CD8-positive, alpha-beta T cell (primary cell): ENCODE measurements at places on chromosomes 12 and 14. TPM values are rescaled to one million over a fixed set of nuclear protein-coding genes. Genes with fewer than 3 reads are reported as not detected.
A peak's percentile ranks its signal among the peaks of the same experiment; 100 is the strongest.

Gene HOXC5
- total RNA-seq: not detected

Gene CERS5
- 46.2 TPM for total RNA-seq

Gene P2RX7
- total RNA-seq: 5.9 TPM

Gene GPR68
- 3.6 TPM for total RNA-seq

Gene PLEKHH1
- total RNA-seq: 0.54 TPM

Gene MUCL1
- total RNA-seq: not detected

Gene ZDHHC22
- total RNA-seq: not detected

Gene AQP5
- total RNA-seq: not detected

Gene COX8C
- not detected for total RNA-seq

Gene OVCH1
- total RNA-seq: not detected

DNA sequence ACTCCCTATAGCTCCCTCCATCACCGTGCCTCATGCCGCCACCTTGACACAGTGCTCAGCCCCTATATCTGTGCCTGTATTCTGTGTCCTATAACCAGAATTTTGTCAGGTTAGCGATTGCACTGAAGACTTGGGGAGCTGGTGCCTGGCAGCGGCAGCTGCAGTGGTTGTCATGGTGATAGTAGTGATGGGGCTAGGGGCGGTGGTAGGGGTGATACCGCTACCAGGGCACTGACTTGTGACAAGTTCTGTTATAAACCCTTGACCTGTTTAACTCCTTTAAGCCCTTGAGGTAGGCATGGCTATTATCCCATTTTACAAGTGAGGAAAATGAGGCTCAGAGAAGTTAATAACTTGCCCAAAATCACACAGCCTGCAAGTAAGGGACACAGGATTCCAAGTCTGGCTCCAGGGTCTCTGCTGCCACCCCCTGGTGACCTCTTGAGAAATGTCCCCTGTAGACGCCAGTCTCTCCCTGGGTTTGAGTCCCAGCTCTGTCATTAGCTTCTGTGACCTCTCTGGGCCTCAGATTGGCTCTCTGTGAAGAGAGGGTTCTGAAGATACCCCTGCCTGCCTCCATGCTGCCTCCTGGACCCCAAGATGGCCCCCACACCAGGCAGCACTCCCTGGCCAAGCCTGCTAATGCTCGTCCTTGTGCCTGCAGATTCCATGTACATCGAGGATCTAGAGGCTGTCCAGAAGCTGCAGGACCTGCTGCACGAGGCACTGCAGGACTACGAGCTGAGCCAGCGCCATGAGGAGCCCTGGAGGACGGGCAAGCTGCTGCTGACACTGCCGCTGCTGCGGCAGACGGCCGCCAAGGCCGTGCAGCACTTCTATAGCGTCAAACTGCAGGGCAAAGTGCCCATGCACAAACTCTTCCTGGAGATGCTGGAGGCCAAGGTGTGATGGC, 121.9 kb downstream of the ESRRB start:
- no peak for DNase-seq

- no peak for DNase-seq
These were observed 152.4 kb upstream of the RTL1 start for GRCh38 chr14:101055776-101056374.

DNA sequence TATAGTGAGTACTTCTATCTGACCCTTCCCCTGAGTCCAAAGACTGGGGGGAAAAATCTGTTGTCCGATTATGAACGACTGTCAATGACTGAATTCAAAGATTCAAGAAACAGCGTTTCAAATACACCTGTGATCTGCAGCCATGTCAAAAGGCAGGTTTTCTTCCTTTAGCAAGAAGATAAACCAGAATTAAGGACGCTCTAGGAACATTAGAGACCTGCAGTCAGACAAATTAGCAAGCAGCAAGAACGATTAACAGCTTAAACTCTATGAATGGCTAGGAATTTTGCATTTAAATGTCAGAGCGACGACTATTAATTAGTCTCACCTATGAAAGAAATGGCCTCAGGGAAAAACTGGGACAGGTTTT, 2.1 kb downstream of the DUSP6 start:
- no peak for DNase-seq

DNA sequence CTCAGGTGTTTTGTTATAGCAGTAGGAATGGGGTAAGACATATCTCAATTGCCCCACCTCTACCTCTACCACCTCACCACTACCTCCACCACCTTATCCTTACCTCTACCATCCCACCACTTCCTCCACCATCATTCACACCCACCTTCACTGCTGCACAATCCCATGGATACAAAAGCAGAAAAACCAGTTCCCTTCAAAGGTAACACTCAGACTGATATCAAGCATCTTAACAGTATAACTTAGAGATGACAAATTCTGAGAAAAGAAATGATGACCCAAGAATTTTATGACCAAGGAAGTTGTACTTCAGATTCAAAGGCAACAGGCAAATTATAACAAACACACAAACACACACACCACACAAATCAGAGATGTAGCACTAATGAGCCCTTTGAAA, 189.4 kb downstream of the NUAK1 start:
- DNase-seq: no peak

- no peak for DNase-seq
These were observed 104.4 kb downstream of the PPM1A start for GRCh38 chr14:60353420-60353819.

DNA sequence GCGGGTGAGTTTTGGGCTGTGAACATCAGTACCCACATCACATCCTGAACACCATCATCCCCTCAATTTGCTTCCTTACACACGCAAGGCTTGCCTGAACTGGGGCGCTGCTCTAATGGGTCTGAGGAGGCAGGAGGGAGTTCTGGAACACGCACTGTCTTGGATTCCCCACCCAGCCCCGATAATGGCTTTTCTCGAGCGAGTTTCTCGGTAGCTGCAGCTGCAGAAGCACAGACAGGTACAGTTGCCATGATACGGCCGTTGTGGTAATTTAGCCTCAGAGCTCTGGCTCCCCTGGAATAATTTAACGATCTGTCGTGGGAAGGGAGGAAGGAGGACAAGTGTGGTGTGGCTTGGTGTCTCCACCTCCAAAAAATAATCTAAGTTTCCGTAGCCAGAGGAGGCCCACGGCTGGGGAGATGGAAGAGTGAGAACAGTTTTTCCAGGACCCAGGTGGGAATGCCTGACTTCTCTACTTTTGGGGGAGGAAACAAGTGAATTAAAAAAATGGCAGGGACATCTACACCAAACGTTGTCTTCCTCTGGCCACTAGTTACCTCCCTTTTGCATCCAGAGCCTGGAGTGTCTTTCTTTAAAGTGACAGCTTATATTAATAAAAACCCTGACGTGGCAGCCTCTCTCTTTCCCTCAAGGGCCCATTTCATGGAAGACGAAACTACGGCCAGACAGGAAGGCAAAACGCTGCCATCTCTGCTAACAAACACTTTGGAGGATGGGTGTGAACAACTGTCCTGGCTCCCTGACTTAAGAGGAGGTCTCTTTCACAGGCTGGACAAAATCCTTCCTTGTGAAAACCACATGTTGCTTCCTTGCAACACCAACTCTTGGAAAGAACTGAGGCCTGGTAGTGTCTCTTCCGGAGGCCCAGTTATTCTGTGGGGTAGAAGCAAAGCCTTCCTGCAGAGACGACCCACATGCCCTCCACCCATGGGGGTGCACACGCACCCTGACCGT, 84.8 kb downstream of the RBM19 start:
- no peak for DNase-seq

GRCh38 chr14:105168496-105168978, at the start of gene JAG2:
Gene JAG2, minus strand, starts transcription at chr14:105168776. Its CDS starts 356 bp downstream, at chr14:105168420.
- peak; percentile 17 for DNase-seq

- no peak for DNase-seq
These were observed 410.6 kb upstream of the SOX5 start for GRCh38 chr12:24360057-24360456.

DNA sequence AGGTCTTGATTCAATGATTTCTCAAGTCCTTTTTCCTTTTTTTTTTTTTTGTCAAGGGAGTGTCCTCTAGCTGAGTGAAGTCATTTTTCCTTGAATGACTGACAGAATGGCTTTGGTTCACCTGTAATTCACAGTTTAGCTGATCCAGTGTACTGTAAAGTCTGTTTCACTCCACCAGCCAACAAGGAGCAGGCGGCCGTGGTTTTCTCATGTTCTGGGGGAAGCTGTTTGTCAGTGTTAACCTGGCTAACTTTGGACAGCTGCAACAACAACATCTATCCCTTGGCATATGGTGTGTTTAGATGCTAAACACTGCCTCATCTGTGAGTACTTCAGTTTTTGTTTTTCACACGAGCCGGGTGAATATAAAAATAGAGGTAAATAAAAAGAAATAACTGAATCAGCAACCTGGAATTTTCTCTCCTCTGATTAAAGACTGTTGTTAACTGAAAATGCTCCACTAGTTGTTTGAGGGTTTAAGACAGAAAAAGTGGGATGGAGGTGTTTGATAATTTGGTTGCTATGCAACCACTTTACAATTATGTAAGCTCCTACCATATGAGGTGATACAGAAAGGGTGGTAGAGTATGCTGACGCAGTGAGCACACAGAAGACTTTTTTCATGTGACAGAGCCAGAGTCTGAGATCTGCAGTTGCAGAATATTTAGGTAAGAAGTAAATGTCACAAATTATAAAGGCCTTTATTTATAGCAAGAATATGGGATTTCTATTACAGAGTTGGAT, 50.3 kb upstream of the SLC2A13 start:
- no peak for DNase-seq

DNA sequence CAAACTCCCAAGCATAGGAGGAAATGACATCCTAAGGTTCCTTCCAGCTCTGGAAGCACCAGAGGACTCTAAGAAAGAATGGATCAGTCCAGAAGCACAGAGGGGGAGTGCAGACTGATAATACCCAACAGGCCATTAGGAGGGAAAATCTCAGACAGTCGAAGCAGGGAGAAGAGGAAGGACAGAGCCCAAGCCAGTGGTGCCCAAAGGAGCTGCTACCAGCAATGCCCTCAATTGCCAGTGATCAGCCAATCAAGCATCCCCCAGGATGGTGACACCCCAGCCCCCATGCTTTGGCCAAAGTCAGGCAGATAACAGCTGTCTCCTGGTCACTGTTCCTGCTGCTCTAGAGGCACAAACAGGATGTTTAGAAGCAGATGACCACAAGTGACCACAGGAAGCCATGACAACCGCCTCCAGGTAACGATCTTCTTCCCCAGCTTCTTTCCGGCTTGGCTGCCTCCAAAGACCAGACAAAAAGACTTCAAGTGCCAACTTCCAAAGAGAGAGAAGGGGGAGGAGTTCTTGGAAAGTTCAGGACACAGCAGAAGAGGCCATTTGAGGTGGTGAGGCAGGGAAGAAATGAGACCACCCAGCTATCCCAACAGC, 16.2 kb downstream of the PXN start:
- DNase-seq: no peak

DNA sequence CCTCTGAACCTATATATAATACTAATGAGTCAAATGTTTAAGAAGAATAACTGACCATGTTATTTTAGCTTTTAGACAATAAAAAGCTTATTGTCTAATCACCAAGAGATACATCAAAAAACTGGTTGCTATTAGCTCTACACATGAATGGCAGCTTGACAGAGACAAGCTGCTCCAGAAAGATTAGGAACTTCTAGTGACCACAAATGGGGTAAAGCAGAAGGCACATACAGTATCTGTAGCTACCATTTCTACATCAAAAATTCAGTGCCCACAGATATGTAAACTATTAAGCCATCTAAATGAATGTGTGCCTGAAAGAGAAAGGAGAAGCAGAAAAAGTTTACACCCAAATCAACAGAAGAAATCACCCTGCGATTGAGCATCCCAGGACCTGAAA, 2.4 kb downstream of the AREL1 start:
- no peak for DNase-seq

GRCh38 chr14:98999901-99000300, 272.1 kb downstream of the BCL11B start:
- no peak for DNase-seq
